Chondrocyte (in vitro differentiated cells): ENCODE measurements at places on chromosomes 16 and 17. TPM values are rescaled to one million over a fixed set of nuclear protein-coding genes. Genes with fewer than 3 reads are reported as not detected.
A peak's percentile ranks its signal among the peaks of the same experiment; 100 is the strongest.

DNA sequence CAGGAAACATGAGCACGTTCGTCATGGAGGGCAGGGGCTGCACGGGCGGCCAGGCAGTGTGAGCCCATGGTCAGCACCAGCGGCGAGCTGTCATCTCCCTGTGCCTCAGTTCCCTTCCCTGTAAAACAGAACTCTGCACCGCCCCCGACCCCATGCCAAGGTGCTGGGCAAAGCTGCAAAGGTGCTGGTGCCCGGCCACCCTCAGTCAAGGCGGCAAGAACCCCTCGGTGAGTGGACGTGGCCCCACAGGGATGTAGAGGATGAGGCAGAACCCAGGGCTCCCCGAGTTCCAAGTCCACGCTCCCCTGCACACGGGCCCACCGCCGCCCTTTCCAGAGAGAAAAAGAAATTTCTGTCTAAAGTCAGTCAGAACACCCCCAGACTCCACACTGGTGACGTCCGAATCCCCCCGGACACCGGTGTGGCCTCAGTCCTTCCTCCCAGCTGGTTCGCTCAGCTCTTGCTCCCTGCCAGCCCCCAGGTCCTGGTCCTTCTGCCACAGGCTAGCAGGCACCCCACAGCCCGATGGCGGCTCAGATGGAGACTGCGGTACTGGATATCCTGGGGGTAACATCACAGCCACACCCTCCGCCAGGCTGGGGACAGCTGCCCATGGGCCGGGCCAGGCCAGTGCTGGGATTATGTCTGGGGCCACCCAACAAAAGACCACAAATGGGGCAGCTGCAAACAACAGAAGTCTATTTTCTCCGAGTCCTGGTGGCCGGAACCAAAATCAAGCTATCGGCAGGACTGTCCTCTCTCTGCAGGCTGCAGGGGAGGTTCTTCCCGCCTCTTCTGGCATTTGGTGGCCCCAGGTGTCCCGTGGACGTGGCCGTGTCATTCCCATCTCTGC lies 14.4 kb upstream of the BAHCC1 start:
- H3K27ac ChIP-seq, result no peak overlapping the region
- H3K4me1 ChIP-seq, result no peaks in the 10 kb centered on the region
- H3K36me3 ChIP-seq, result no peaks in the 10 kb centered on the region
- H3K4me3 ChIP-seq, result no peak overlapping the region
- H3K27me3 ChIP-seq, result no peaks in the 10 kb centered on the region

DNA sequence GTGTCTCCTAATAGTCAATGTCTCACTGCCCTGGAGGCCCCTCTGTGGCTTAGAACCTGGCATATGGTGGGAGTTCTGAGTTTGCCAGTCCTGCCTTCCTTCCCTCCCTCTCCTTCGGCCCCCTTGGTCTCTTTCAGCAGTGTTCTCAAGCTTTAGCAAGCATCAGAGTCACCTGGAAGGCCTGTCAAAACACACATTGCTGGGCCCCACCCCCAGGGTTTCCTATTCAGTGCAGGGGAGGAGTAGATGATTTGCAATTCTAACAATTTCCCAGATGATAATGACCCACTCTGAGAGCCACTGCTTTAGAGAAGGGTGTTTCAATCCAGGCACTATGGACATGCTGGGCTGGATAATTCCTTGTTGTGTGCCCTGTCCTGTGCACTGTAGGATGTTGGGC lies 26.4 kb upstream of the TMEM220 start:
- no peak overlapping the region for H3K4me3 ChIP-seq
- no peaks in the 10 kb centered on the region for H3K4me1 ChIP-seq
- no peak overlapping the region for H3K27ac ChIP-seq
- H3K36me3 ChIP-seq, result no peaks in the 10 kb centered on the region

DNA sequence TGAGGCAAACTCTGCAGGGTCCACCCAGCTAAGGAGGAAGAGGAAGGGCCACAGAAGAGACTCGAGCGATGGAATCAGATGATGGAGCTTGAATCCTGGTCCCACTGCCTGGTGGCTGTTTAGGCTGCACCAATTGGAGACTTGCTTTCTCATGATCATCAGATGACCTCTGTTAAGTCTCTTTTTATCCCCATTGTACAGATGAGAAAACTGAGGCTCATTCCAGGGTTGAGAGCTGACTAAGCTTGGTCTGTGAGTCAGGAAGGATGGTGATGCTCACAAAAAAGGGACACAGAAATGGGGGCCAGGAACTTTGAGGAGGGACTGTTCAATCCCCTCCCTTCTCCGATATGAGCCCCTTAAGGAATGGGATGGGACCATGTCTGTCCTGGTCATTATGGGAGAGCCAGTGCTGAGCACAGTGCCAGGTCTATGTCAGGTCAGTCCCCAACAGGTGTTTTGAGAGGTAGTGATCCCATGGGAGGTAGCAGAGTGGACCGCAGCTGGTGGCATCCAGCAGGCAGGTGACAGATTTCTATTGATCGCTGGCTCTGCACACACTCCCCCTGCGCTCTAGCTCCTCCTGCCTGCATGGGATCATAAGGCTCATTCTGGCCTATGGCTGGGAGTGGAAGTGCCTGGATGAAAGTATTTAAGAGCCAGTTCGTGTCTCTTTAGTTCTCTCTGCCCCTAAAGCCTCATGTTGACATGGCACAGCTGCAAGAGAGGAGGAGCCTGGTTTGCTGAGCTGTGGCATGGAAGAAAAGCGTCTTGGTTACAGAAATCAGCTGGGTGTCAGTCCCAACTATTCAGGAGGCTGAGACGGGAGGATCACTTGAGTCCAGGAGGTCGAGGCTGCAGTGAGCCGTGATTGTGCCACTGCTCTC lies 27.2 kb downstream of the SNX20 start:
- H3K4me1 ChIP-seq, result no peaks in the 10 kb centered on the region
- no peak overlapping the region for H3K4me3 ChIP-seq
- H3K27ac ChIP-seq, result no peak overlapping the region
- H3K27me3 ChIP-seq, result peaks cover 6% of the 10 kb centered on the region
- no peak for DNase-seq

- H3K27ac ChIP-seq, result no peak overlapping the region
- H3K27me3 ChIP-seq, result peaks cover 4% of the 10 kb centered on the region
- H3K36me3 ChIP-seq, result no peaks in the 10 kb centered on the region
- DNase-seq, result no peak
- H3K4me1 ChIP-seq, result no peaks in the 10 kb centered on the region
These were observed 26.2 kb downstream of the SHISA9 start for GRCh38 chr16:12927591-12927990.

- no peak overlapping the region for H3K4me3 ChIP-seq
- no peaks in the 10 kb centered on the region for H3K36me3 ChIP-seq
- no peaks in the 10 kb centered on the region for H3K27me3 ChIP-seq
- no peak for DNase-seq
These were observed 22.9 kb upstream of the XYLT2 start for GRCh38 chr17:50323060-50323459.

DNA sequence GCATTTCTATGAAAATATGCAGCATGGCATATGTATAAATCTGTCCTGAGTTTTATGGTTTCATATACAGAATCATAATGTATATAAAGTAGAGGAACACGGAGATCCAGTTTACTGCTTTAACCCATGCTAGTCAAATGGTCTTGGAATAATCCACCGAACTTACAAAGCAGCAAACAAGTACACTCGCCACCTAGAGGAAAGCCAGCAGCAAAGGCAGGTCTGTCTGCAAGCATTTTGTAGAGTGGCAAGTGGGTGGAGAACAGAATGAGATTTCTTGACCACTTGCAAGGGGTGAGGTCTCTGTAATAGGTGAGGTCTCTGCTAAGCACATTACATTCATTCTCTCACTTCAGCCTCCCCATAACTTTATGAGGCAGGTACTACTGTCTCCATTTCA lies 308.3 kb downstream of the CA10 start:
- H3K4me3 ChIP-seq, result no peak overlapping the region
- H3K27ac ChIP-seq, result no peak overlapping the region
- H3K27me3 ChIP-seq, result peaks cover 2% of the 10 kb centered on the region
- H3K4me1 ChIP-seq, result peaks cover 10% of the 10 kb centered on the region

GRCh38 chr17:58615768-58616659 lies 75.8 kb downstream of the TEX14 start:
- no peak for DNase-seq
- H3K36me3 ChIP-seq, result peaks cover 2% of the 10 kb centered on the region
- H3K27me3 ChIP-seq, result no peaks in the 10 kb centered on the region
- H3K27ac ChIP-seq, result no peak overlapping the region

- no peaks in the 10 kb centered on the region for H3K27me3 ChIP-seq
- DNase-seq, result no peak
- H3K27ac ChIP-seq, result peak overlapping the region; percentile 84
- H3K4me1 ChIP-seq, result peaks cover 57% of the 10 kb centered on the region
These were observed 35.1 kb downstream of the GRB2 start for GRCh38 chr17:75370286-75370915.

DNA sequence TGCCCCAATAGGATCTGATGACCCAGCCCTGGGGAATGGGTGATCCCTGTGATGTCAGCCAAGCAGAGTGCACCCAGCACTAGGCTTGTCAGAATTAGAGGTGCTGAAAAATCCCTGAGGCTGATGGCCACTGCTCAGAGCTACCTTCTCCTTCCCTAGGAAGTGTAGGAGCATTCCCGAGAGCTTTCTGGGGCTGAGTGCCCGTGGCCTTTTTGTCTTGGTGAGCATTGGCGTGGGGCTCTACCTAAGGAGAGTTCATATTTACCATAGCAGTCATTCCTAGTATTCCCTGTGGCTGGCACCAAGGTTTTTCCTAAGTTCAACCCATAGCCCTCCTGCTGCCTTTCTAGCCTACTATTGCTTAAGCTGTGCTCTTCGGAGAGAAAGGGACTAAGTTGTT lies 22.6 kb upstream of the ARHGAP23 start:
- no peak for DNase-seq
- peaks cover 9% of the 10 kb centered on the region for H3K36me3 ChIP-seq
- H3K27me3 ChIP-seq, result no peaks in the 10 kb centered on the region
- peaks cover 5% of the 10 kb centered on the region for H3K4me1 ChIP-seq
- H3K4me3 ChIP-seq, result no peak overlapping the region
- H3K27ac ChIP-seq, result no peak overlapping the region

GRCh38 chr17:48219617-48220016 lies 112.1 kb downstream of the SNX11 start:
- no peaks in the 10 kb centered on the region for H3K36me3 ChIP-seq
- no peak for DNase-seq
- peaks cover 70% of the 10 kb centered on the region for H3K27me3 ChIP-seq
- H3K27ac ChIP-seq, result no peak overlapping the region

DNA sequence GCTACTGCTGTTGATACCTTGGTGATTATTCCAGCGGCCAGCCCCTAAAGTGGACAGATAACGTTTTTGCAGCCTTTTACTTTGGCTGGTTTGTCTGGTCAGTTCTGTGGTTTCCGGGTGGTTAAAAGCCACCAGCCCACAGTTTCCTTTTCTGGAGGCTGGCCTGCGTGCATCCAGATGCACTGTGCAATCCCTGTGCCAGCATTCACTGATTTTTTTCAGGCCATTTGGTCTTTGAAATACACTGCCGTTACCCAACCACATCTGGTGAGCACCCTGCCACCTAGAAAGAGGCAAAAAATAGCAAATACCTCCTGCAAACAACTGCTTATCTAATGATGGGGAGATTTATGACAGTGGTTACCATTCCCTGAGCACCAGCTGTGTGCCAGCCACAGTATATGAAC lies 797 bp downstream of the NUDT7 start:
- H3K4me3 ChIP-seq, result peak overlapping the region; percentile 80
- no peak for DNase-seq
- peak overlapping the region; percentile 61 for H3K27ac ChIP-seq

DNA sequence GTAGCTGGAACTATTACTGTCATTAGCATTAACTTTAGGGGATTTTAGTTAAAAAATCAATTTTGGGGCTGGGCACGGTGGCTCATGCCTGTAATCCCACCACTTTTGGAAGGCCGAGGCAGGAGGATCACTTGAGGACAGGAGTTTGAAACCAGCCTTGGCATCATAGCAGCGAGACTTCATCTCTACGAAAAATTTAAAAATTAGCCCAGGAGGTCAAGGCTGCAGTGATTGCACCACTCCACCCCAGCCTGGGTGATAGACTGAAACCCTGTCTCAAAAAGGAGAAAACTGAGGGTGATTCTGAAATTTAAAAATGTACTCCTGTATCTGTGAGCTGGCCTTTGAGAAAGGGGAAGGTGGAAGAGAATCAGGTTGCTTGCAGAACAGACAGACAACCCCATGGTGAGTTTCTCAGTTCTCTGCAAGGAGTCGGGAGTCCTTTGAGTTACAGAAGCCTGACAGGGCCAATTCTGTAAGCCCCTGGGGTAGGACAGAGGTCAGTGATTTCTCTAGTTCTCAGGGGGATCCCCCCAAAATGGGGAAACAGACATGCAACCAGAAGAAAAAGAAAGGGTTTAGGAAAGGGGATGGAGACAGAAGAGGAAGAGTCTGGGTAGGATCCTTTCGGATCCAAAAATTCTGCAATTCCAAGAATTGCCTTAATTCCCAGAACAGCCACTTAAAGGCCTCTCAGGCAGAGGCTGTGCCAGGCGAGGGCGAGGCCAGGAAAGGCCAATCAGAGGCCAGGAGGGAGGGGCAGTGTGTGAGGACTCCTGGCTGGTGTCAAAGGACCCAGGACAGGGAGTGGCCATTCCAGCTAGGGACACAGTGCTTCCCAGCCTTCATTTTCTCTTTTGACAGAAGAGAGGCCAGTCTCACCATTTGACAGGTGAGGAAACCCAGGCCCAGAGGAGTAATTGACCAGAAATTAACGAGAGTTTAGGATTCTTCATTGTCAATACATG lies 6.7 kb downstream of the NUPR1 start:
- DNase-seq, result no peak
- H3K27ac ChIP-seq, result peak overlapping the region; percentile 81
- no peaks in the 10 kb centered on the region for H3K27me3 ChIP-seq
- H3K4me3 ChIP-seq, result no peak overlapping the region
- peaks cover 30% of the 10 kb centered on the region for H3K4me1 ChIP-seq
- peaks cover 14% of the 10 kb centered on the region for H3K36me3 ChIP-seq

DNA sequence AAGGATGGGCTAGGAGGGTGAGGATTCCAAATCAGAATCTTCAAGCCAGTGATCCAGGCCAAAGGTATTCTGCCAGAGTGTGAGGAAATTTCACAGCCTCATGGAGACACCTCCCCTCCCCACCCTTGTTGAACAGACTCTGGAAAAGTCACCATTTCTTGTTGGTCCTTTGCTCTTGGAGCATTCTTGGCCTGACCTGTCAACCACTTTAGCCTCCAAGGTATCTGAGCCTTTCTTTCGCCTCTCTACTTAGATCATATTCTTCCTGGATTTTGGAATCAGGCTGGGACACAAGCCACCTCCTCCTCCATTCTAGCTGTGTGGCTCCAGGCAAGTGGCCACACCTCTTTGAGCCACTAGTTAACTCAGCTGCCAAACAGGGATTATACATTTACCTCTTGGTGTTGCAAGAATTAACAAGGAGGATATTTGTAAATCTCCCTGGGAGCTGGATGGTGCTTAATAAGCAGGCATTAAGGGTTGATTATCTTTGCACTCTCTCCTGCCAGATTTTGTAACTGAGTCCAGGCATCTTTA lies 193.5 kb downstream of the WWOX start:
- DNase-seq, result no peak
- H3K27ac ChIP-seq, result no peak overlapping the region
- no peaks in the 10 kb centered on the region for H3K36me3 ChIP-seq
- H3K27me3 ChIP-seq, result no peaks in the 10 kb centered on the region
- no peak overlapping the region for H3K4me3 ChIP-seq

KRTAP1-1 gene
- not detected in 3 replicates for total RNA-seq

KCNJ18 gene
- not detected in 3 replicates for total RNA-seq

PRAC1 gene
- not detected in 3 replicates for total RNA-seq

LRRC75A gene
- total RNA-seq, result 2.2 to 4.1 TPM (median 2.3 TPM) in 3 replicates

TACO1 gene
- 17.3 to 19.3 TPM (median 18.3 TPM) in 3 replicates for total RNA-seq

ATP2A1 gene
- total RNA-seq, result 0.31 to 1.8 TPM (median 0.42 TPM) in 3 replicates

DBF4B gene
- total RNA-seq, result 4.8 to 7.2 TPM (median 5.5 TPM) in 3 replicates

MMP25 gene
- total RNA-seq, result 0.34 TPM in 1 of 3 replicates, not detected in the others

ACTG1 gene
- 3,639 to 4,575 TPM (median 4,567 TPM) in 3 replicates for total RNA-seq
